ENCODE measurements at places on chromosomes 4 and X.

GRCh38 chr4:48668254-48669017 lies 111.6 kb downstream of the FRYL start:
- no peak for DNase-seq

DNA sequence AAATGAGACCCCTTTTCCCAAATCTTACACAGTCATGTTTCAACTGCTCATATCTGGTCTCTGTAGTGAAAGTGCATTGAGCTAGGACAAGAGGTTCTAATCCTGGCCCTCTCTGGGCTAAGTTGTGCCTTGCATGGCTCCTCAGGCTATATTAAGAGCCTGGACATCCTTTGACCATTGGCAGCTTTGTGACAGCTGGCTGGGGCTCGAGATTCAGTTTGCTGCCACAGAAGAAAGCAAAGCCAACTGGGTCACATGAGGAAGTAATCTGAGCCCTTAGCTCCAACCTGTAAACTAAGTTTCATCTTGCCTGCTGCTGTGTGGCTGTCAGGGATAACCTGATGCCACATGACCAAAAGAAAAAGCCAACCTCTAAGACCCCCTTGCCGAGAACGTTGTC lies 51.8 kb upstream of the JADE1 start:
- DNase-seq, result no peak

- DNase-seq, result no peak
These were observed 206.3 kb downstream of the SHROOM3 start for GRCh38 chr4:76641351-76641750.

DNA sequence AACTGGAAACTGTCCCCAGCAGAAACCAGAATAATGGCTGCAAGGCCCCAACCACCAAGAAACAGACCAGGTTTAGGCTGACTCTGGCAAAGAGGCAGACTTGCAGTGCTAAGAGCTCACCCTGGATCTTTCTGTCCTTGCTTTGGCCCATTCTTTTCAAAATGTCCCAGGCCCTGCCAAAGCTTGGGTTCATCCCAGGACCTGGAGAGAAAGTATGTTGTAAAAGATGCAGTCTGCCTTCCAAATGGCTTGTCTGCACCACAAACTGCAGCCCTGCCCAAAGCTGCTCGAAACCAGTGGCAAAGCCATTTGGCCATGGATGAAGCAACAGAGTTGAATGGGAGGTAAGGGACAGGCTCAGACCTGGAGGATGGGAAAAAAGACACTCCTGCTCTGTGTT lies 38.0 kb upstream of the LNX1 start:
- no peak for DNase-seq

GRCh38 chr4:13364172-13364571 lies 120.0 kb downstream of the RAB28 start:
- DNase-seq, result no peak

DNA sequence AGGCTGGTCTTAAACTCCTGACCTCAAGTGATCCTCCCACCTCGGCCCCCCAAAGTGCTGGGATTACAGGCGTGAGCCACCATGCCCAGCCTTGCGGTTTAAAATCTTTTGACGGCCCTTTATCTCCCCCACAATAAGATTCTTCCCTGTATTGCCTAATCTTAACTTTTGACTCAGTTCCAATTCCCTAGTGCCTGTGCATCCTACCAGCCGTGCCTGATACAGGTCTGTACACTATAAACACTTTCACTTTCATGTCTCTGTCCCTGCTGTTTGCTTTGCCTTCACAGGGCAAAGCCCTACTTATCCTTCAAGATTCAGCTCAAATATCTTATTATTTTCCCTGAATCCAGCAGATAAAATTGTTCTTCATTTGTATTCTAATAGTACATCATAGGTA lies 74.6 kb downstream of the WDR44 start:
- DNase-seq, result no peak

- DNase-seq, result no peak
These were observed 104.6 kb downstream of the SLC10A6 start for GRCh38 chr4:86744570-86744969.

GRCh38 chr4:576991-577498 lies 950 bp upstream of the TMEM271 start:
- no peak for DNase-seq

DNA sequence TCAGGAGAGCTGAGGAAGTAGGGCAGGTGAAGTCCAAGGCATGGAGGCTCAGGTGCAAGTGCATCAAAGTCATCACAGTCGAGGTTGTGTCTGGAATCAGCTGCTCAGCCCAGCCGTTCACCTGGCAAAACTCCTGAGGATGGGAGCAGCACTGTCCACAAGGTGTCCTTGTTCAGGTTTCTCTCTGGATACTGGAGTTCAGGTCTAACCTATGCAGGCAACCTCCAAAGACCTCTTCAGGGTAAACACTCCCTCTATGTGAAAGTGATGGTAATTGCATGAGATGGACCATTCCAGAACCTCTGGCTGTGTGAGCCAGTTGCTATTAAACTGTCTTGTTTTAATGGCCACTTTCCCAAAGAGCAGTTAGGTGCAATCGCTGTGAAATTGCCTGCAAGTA lies 120.2 kb upstream of the PSAPL1 start:
- no peak for DNase-seq

DNA sequence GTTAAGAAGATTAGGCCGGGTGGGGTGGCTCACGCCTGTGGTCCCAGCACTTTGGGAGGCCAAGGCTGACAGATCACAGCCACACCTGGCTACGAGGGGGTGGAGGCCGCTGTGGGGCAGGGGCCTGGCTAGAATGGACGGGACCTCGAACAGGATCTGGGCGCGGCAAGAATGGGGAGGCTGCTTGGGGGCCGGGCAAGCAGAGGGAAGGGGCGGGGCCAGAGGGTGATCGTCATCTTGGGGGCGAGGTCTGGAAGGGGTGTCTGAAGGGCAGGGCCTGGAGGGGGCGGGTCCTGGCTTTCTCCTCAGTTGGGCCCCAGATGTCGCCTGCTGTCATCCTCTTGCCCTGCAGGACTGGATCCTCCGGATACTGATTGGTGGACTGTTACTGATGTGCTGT lies 57.3 kb upstream of the ENPEP start:
- DNase-seq, result no peak

DNA sequence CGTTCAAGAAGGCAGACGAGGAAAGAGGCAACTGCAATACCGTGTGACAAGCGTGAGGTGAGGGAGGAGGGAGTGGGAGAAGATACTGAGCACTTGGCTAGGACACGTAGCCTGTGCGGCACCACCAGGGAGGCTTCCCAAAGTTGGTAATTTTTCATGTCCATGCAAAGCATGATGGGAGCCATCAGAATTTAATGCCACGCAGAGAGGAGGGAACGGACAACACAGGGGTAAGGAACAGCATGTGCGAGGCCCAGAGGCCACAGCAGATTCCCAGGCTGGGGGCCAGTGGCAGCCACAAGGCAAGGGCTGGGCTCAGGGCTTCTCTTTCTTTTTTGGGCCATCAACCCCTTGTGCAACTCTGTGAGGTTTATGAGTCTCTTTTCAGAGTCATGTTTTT lies 11.0 kb upstream of the CLDN24 start:
- DNase-seq, result no peak

GRCh38 chr4:176791591-176792325 lies 964 bp downstream of the VEGFC start:
- no peak for DNase-seq

- no peak for DNase-seq
These were observed 194.1 kb downstream of the SH2D1A start for GRCh38 chrX:124540474-124540873.

- no peak for DNase-seq
These were observed 92.1 kb upstream of the RPA4 start for GRCh38 chrX:96791559-96791958.

DNA sequence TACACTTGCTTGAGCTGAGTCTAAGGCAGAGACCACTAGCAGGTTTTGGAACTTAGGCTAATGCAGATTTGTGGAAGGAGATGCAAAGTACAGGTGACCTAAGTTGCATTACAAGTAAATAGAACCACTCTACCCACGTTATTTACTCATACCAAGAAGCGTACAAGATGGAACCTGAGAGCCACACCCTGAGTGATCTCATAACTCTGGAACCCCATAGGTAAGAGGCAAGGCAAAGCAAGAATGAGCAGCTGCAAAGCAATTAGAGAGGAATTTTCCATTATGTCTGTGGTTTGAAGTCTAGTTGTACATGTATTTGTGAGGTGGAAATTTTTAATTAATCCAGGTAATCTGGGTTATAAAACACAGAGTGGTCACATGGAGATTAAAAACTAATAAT lies 55.4 kb downstream of the CC2D2A start:
- DNase-seq, result no peak

DNA sequence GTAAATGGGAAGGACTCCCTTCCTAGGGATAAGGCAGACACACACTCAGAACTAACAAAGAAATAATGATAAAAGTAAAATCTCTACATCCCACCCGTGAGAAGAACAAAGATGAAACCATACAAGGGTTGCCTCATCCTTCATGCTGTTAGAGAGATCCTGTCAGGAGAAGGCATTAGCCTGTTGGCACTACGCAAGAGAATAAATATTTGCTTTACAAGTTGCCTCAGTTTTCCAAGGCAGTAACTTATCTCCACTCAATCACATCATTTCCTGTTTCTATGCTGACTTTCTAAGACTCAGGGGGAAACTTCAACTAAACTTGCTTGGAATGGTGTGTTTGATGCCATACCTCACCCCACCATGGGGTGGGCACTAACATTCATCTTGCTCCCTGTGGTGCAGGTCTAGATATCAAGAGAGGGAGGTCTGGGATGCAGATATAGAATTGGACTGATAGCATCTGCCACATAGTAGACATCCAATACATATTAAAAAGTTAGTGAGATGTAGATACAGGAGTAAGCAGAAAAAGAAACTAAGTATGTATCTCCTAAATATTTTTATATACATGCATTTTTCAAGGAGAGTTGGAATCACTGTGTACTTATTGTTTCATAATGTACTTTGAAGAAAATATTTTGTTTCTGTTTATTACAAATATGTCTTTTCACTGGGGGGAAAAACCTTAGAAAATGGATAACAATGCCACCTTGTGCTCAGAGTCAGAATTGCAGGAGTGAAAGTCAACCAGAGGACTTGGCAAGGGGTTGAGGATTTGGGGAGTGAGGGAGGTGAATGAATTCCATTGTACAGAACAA lies 57.2 kb upstream of the BEX4 start:
- no peak for DNase-seq

- DNase-seq, result no peak
These were observed 18.8 kb downstream of the MSANTD1 start for GRCh38 chr4:3267576-3268394.

GRCh38 chr4:26491449-26492170 lies 1.3 kb upstream of the CCKAR start:
- DNase-seq, result no peak

DNA sequence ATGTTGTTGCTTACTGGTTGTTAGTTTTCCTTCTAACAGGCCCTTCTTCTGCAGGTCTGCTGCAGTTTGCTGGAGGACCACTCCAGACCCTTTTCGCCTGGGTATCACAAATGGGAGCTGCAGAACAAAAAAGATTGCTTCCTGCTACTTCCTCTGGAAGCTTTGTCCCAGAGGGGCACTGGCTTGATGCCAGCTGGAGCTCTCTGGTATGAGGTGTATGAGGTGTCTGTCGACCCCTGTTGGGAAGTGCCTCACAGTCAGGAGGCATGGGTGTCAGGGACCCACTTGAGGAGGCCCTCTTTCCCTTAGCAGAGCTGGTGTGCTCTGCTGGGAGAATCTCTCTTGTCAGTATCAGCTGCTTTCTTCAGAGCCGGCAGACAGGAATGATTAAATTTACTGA lies 127.4 kb upstream of the EDA2R start:
- no peak for DNase-seq

DNA sequence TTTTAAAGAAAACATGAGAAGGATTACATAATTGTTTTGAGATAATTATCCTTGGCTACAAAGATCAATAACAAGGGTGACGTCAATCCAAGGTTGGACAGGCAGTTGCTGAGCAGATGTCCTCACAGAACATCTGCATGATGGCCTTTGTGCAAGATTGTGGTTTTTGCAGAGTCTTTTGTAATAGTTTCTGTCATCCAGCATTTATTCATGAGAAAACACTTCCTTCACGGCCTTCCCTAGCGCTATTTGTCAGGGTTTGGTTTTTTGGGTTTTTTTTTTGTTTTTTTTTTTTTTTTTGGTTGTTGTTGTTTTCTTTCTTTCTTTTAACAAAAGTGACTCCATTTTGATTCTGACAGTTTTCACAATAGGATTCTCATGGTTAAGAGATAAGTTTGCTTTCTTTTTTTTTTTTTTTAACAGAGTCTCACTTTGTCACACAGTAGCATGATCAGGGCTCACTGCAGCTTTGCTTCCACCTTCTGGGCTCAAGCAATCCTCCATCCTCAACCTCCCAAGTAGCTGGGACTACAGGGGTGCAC lies 31.5 kb upstream of the ELF2 start:
- DNase-seq, result no peak

DNA sequence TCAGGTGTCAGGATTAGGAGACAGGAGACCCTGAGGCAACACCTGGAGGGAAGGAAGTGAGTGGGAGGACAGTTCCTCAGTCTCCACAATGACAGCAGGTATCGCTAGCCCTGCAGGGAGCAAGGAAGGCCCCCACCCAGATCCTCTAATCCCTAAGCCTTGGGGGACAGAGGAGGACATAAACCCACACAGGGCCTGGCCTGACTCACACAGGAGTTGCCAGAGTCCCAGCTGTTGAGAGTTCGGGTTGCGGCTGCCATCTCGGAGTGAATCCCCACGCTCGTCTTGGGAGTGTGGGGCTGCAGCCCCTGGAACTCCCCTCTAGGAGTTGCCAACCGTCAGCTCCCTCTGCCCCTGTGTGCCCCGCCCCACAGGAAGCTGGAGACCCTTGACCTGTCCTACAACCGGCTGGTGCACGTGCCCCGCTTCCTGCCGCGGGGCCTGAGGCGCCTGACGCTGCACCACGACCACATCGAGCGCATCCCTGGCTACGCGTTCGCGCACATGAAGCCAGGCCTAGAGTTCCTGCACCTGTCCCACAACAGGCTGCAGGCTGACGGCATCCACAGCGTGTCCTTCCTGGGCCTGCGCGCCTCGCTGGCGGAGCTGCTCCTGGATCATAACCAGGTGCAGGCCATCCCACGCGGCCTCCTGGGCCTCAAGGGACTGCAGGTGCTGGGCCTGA lies 9.2 kb upstream of the BGN start:
- no peak for DNase-seq

DNA sequence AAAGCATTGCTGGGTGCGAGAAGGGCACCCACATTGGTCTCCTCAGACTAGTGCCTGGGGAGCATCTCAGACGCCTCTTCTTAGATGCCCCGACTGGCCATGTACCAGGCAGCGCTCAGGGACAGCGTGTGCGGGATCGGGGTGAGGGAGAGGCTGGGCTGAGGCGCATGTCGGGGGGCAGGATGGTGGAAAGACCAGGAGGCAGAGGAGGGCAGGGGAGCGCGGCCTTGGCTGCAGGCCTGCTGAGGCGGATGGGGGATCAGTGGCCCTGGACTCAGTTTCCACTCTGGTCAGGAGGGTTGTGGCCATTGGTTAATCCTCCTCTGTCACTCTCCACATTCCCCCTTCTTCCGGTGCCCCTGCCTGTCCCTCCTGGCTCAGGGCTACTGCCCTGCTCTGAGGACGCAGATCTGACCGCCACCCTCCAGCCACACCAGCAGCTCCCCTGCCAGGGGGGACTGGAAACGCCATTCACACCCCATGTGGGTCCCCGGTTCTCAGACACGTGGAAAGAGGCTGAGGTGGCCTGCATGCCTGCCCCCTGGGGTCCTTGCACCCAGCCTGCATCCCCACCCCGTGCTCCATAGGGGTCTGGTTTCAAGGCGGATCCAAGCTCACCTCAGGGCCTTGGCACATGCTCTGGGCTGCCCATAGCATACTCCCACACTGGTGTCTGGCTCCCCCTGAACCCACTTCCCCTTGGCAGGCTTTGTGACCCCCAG lies 105.9 kb downstream of the CPZ start:
- no peak for DNase-seq

Data from stimulated activated CD4-positive, alpha-beta T cell treated with anti-CD3 and anti-CD28 coated beads, Interleukin-15, amount 100 ng/mL, for 1 hour (primary cell).